Upper lobe of left lung (tissue), 6 donors: ENCODE measurements at places on chromosomes 1 and 21. TPM values are rescaled to one million over a fixed set of nuclear protein-coding genes. Genes with fewer than 3 reads are reported as not detected.

GRCh38 chr1:43414634-43415223 is 25.0 kb downstream of the SZT2 start:
- H3K4me1 ChIP-seq: peaks cover 14% of the 10 kb centered on the region
- H3K27me3 ChIP-seq: no peaks in the 10 kb centered on the region
- H3K4me3 ChIP-seq: no peak overlapping the region
- H3K36me3 ChIP-seq: peaks cover 15% of the 10 kb centered on the region
- no peak for DNase-seq
- no peak overlapping the region for H3K27ac ChIP-seq

GRCh38 chr1:160519642-160520435 is 3.2 kb downstream of the SLAMF6 start:
- H3K4me3 ChIP-seq: no peak overlapping the region
- H3K27me3 ChIP-seq: no peaks in the 10 kb centered on the region
- H3K27ac ChIP-seq: peak overlapping the region; percentile 18

GRCh38 chr1:64663668-64664067 is 81.2 kb upstream of the RAVER2 start:
- H3K4me3 ChIP-seq: no peak overlapping the region
- H3K4me1 ChIP-seq: no peaks in the 10 kb centered on the region
- no peak for DNase-seq
- no peaks in the 10 kb centered on the region for H3K36me3 ChIP-seq
- no peaks in the 10 kb centered on the region for H3K27me3 ChIP-seq
- no peak overlapping the region for H3K27ac ChIP-seq

DNA sequence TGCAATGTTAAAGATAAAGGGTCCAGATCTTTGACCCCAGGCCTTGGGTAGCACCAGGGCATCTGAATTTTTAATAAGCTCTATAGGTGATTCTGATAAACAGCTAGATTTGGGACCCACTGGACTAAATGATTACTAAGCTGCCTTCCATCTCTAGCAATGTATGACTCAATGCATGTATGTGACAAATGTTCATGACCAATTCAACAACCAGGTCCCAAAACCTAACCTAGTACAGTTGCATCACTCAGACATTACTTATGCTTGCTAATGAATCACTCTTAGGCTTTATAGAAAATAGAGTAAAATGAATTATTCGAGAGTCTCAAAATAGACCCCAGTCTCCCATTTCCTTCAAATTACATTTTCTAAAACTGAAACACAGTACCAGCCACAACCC is 35.5 kb downstream of the RCAN1 start:
- H3K4me1 ChIP-seq: peaks cover 19% of the 10 kb centered on the region
- H3K36me3 ChIP-seq: no peaks in the 10 kb centered on the region
- no peak overlapping the region for H3K4me3 ChIP-seq
- no peaks in the 10 kb centered on the region for H3K27me3 ChIP-seq

GRCh38 chr1:51328279-51328678 is 2.1 kb downstream of the TTC39A start:
- H3K4me3 ChIP-seq: no peak overlapping the region
- H3K27ac ChIP-seq: no peak overlapping the region
- no peaks in the 10 kb centered on the region for H3K36me3 ChIP-seq
- H3K27me3 ChIP-seq: peaks cover 15% of the 10 kb centered on the region
- no peak for DNase-seq

DNA sequence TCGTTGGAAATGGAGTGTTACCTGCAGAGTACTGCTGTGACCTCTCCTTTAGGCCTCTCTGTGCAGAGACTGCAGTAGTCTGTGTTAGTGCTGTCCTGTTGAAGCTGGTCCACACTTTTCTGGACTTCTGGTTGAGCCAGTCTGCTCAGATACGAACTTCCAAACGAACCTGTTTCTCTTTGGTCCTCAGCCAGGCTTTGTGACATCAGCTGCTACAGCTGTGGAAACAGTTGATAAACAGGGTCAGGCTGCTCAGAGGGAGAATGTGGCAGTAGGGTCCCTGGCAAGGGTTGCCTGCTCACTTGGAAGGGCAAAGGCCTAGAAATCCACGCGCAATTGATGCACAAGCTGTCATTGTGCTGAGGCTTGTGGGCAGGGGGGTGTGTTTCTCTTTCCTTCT is 98.8 kb downstream of the NOS1AP start:
- no peak overlapping the region for H3K27ac ChIP-seq
- no peak overlapping the region for H3K4me3 ChIP-seq
- no peaks in the 10 kb centered on the region for H3K4me1 ChIP-seq
- DNase-seq: no peak

- H3K4me1 ChIP-seq: no peaks in the 10 kb centered on the region
- H3K36me3 ChIP-seq: no peaks in the 10 kb centered on the region
- H3K27ac ChIP-seq: no peak overlapping the region
- peak; percentile 33 for DNase-seq
- no peak overlapping the region for H3K4me3 ChIP-seq
Measured at GRCh38 chr1:182739545-182739944, 50.0 kb upstream of the NPL start.

- H3K27ac ChIP-seq: peak overlapping the region; percentile 80
- no peak overlapping the region for H3K4me3 ChIP-seq
- peaks cover 18% of the 10 kb centered on the region for H3K36me3 ChIP-seq
- no peak for DNase-seq
- H3K4me1 ChIP-seq: no peaks in the 10 kb centered on the region
Measured at GRCh38 chr1:202018468-202019234, 8.3 kb downstream of the ELF3 start.

DNA sequence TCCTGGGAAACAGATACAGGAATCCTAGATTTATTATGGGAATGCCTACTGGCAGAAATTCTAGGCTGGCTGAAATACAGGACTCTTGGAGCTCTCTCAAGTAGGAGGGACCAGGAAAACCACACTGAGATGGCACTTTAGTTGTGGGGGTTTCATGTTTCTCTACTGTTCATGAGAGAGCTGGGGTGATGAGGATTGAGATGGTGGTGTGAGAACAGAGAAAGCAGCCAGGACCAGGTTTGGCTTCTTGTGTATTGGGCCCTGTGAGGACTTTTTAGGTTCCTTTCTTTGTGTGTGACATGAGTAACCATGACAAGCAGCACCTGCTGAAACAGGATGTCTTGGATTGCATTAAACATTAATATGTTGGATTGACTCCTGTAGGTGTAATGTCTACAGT is 4.9 kb downstream of the ARID1A start:
- H3K27me3 ChIP-seq: no peaks in the 10 kb centered on the region
- DNase-seq: no peak
- H3K4me1 ChIP-seq: peaks cover 75% of the 10 kb centered on the region

- no peaks in the 10 kb centered on the region for H3K27me3 ChIP-seq
- no peaks in the 10 kb centered on the region for H3K36me3 ChIP-seq
- no peaks in the 10 kb centered on the region for H3K4me1 ChIP-seq
- no peak overlapping the region for H3K4me3 ChIP-seq
- no peak overlapping the region for H3K27ac ChIP-seq
Measured at GRCh38 chr1:233664253-233664652, 50.3 kb downstream of the KCNK1 start.

DNA sequence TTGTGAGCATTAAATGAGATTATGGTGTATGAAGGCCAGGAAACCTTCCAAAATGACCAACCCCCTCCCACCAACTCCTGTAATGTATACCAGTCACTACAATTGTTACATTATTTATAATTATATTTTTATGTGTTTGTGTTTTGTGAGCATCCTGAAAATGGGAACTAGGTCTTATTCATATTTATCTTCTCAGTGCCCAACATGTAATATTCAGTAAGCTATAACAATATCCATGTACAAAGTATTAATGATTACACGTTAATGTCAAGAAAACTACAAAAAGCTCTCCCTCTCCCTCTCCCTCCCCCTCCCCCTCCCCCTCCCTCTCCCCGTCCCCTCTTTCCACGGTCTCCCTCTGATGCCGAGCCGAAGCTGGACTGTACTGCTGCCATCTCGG is 19.0 kb upstream of the ASAP3 start:
- H3K36me3 ChIP-seq: no peaks in the 10 kb centered on the region
- DNase-seq: no peak
- no peak overlapping the region for H3K4me3 ChIP-seq
- H3K27me3 ChIP-seq: no peaks in the 10 kb centered on the region

GRCh38 chr1:1179983-1180861 is 6.5 kb downstream of the TTLL10 start:
- H3K36me3 ChIP-seq: no peaks in the 10 kb centered on the region
- no peak overlapping the region for H3K4me3 ChIP-seq
- H3K27ac ChIP-seq: no peak overlapping the region
- DNase-seq: no peak
- peaks cover 10% of the 10 kb centered on the region for H3K4me1 ChIP-seq

DNA sequence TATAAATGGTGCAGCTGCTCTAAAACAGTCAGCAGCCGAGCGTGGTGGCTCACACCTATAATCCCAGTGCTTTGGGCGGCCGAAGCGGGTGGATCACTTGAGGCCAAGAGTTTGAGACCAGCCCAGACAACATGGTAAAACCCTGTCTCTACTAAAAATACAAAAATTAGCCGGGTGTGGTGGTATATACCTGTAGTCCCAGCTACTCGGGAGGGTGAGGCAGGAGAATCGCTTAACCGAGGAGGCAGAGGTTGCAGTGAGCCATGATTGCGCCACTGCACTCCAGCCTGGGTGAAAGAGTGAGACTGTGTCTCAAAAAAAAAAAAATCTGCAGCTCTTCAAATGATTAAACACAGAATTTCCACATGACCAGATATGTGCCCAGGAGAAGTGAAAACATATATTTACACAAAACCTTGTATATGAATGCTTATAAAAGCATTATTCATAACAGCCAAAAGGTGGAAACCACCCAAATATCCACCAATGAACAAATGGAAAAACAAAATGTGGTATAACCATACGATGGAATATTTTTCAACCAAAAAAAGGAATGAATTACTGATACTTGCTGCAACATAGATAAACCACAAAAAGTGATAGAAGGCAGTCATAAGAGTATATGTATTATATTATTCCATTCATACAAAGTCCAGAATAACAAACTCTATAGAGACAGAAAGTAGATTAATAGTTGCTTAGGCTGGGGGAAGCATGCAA is 14.1 kb downstream of the EPS15 start:
- no peaks in the 10 kb centered on the region for H3K36me3 ChIP-seq
- H3K4me3 ChIP-seq: no peak overlapping the region
- no peak overlapping the region for H3K27ac ChIP-seq
- no peak for DNase-seq
- peaks cover 16% of the 10 kb centered on the region for H3K4me1 ChIP-seq

- no peak for DNase-seq
- H3K36me3 ChIP-seq: peaks cover 4% of the 10 kb centered on the region
- H3K4me3 ChIP-seq: no peak overlapping the region
- H3K27ac ChIP-seq: no peak overlapping the region
- no peaks in the 10 kb centered on the region for H3K27me3 ChIP-seq
Measured at GRCh38 chr1:10185759-10186158, 24.6 kb upstream of the KIF1B start.

GRCh38 chr1:30381266-30381665 is 342.1 kb downstream of the MATN1 start:
- no peak overlapping the region for H3K27ac ChIP-seq
- no peak overlapping the region for H3K4me3 ChIP-seq
- no peaks in the 10 kb centered on the region for H3K27me3 ChIP-seq
- no peaks in the 10 kb centered on the region for H3K36me3 ChIP-seq

DNA sequence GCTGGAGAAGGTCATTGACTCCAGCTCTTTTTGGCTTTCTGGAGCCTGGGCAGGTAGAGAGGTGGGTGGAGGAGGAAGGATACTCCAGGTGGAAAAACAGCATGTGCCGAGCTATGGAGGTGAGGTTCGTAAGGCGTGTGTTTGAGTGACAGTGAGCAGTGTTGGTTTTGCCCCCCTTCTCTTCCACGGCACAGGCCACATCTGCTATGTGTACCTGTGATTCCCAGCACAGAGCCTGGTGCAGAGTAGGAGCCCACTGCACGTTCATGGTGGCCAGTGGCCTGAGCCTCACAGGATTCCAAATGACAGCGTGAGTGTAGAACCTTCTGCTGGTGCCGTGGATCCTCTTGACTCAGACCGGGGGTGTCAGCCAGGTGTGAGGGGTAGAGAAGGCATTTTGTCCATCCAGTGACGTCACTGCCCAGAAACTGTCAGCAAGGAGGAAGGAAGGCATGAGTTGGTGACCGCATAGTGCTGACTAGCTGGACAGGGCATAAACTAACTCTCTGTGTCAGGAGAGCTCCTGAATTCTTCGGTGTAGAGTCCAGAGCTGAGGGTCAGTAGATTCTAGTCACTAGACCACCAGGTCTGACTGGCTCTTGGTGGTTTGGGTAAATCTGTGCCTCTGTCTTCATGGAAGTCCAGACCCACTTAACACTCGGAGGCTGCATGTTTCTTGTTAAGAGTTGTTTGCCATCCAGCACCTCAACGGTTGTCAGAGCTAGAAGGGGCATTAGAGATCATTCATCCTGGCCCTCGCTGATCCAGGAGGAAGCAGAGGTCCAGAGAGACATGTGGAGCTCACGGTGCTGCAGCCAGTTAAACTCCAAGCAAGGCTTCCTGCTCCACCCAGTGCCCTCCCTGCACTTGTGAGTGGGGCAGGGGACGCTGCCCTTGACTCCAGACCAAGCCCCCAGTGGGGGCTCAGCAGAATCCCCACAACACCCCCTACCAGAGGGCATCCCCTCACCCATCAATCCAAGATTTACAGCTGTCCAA is 3.8 kb downstream of the QSOX1 start:
- no peaks in the 10 kb centered on the region for H3K27me3 ChIP-seq
- DNase-seq: no peak
- H3K27ac ChIP-seq: peak overlapping the region; percentile 91
- H3K4me1 ChIP-seq: peaks cover 76% of the 10 kb centered on the region

DNA sequence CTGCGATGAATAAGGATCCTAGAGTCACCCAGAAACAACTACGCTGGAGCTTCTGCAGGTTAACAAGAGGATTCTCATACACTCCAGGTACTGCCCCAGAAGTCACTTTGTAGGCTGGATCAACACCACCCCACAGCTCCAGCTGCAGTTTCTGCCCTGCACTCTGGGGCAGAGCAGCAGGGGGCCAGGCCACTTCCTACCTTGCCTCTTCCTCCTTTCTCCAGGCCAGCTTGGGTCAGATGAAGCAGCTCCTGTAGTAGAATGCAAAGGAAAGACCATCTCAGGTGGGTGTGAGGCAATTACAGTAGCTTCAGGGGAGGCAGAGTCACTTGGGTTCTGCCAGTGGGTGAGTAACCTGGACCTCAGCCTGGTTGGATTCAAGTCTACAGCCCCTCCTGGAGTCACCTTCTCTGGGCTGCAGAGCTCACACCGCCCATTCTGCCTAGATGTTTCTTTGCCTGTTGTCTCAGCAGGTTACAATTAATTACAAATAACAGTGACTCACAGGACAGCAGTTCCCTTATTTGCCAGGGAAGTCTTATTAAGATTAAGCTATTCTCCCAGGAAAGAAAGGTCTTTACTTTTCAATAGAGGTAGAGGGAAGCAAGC is 24.4 kb upstream of the BCAR3 start:
- H3K27ac ChIP-seq: no peak overlapping the region
- no peaks in the 10 kb centered on the region for H3K27me3 ChIP-seq
- H3K4me1 ChIP-seq: peaks cover 28% of the 10 kb centered on the region
- no peak for DNase-seq
- H3K4me3 ChIP-seq: no peak overlapping the region
- no peaks in the 10 kb centered on the region for H3K36me3 ChIP-seq

GRCh38 chr1:213244664-213245091 is 193.6 kb downstream of the RPS6KC1 start:
- H3K27ac ChIP-seq: no peak overlapping the region
- no peaks in the 10 kb centered on the region for H3K4me1 ChIP-seq
- no peak overlapping the region for H3K4me3 ChIP-seq
- no peaks in the 10 kb centered on the region for H3K27me3 ChIP-seq

GRCh38 chr1:3455670-3456448 is 1.4 kb downstream of the ARHGEF16 start:
- H3K27me3 ChIP-seq: no peaks in the 10 kb centered on the region
- no peak overlapping the region for H3K4me3 ChIP-seq
- H3K36me3 ChIP-seq: no peaks in the 10 kb centered on the region
- peaks cover 32% of the 10 kb centered on the region for H3K4me1 ChIP-seq
- peak overlapping the region; percentile 82 for H3K27ac ChIP-seq

The IL23R gene
- 0.79 TPM for total RNA-seq

The PLCH2 gene
- 4.4 TPM for total RNA-seq

The MCM3AP gene
- 93.3 TPM for total RNA-seq

The AMY2A gene
- total RNA-seq: 0.29 TPM

The KPRP gene
- not detected for total RNA-seq

The TGFB2 gene
- total RNA-seq: 9.0 TPM

The PLEKHA6 gene
- total RNA-seq: 4.2 TPM
